Cortex of kidney (tissue), 1 donor: ENCODE measurements at places on chromosomes 13 and 19.

GRCh38 chr19:3580156-3580934 lies 4.9 kb upstream of the GIPC3 start:
- DNase-seq: no peak

GRCh38 chr19:2059422-2060201 lies 8.6 kb upstream of the MKNK2 start:
- DNase-seq: no peak

- no peak for DNase-seq
These were observed 17.0 kb downstream of the KL start for GRCh38 chr13:33033051-33033812.

- DNase-seq: no peak
These were observed 5.9 kb upstream of the EHD2 start for GRCh38 chr19:47707135-47707925.

- no peak for DNase-seq
These were observed 1227.4 kb upstream of the PCDH20 start for GRCh38 chr13:62643007-62643483.

DNA sequence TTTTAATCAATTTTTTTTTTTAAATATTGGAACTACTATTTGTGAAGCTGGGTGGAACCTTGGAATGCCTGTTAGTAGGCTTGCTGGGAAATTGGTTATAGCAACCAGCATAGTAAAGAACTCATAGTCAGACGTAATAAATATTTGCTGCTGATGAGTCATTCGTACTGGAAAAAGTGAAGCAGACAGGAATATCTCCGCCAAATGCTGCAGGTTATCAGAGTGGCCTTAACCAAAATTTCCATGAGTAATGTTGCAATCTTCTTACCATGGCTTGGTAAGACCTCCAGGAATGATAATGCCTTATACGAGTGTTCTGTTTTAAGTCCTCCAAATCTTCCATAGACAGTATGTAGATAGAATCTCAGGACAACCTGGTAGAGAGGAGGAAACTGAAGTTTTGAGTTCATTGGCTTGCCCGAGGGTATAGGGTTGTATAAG lies 34.2 kb downstream of the MBNL2 start:
- no peak for DNase-seq

DNA sequence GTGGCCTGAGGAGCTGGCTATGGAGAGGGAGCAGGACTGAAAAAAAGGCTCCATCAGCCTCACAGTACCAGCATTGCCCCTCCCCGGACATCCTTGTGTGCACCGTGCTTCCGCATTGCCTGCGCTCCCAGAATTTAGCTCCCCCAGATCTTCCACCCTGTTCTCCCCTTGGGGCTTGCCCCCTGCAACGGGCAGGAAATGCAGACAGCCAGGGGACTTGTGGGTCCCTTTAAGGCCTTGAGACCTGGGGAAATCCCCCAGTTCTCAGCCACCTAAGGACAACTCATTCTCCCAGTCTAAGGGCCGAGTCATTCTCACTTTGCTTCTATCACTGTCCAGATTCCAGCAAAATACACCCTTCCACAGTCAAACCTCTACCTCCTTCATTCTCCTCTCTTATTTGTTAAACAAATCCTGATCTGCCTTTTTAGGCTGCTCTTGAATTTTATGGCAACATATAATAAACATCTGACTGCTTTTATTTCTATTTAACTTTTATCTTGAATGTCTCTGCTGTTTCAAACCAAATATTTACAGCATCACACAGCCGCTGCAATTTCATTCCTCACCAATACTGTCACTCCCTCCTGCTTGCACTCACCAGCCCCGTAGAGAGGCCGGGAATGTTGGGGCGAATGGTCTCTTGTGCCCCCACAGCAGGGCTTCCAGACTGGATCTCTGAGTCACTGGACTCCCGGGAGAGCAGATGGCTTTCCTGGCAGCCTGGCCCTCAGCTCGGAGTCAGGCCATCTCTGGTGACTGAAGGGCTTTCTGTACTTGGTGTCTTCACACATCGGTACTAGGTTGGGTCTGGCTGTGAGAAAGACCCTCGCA lies 221.9 kb downstream of the TSHZ3 start:
- DNase-seq: no peak

GRCh38 chr13:75541287-75541686 lies 3.6 kb upstream of the COMMD6 start:
- DNase-seq: no peak

DNA sequence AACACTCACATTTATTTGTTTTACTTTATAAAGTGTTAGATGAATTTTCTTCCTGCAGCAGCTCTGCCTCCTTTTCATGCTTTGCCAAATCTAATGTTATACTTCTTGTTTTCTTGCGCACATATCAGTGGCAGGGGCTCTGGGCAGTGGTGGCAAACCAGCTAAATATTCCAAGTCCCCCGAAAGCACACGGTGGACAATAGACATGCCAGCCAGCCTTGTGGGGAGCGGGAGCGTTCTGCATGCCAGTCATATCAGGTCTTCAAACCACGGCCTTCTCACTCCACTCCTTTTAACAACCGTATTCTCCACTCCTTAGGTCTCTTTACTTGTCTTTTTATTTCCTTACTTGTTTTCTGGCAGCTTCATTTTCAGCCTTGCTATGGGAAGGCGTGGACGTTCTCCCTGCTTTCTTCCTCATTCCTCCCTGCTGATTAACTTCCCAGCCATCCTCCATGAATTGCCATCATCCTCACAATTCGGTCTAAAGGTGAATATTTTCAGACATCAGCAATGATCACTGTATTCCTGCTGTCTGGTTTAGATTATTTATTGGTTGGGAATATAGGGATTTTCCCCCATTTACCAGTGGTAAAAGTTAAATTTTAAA lies 77.1 kb upstream of the WASF3 start:
- no peak for DNase-seq

DNA sequence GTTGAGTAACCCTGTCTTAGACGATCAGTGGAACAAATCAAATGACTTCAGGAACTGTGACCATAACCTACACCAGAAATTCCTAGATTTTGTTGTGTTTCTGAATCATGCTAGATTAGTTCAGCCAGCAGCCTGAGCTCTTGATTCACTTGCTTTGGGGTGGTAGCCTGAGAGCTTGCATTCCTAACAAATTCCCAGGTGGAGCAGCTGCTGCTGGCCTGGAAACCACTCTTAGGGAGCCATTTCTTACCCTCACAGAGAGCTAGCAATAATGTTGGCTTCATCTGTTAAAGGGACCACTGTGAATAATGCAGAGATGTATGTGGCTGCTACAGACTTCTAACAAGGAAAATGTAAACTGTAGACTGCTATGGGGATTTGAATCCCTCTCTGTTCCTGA lies 388.1 kb upstream of the PRR20A start:
- no peak for DNase-seq

- DNase-seq: no peak
These were observed 13.7 kb downstream of the PTH2 start for GRCh38 chr19:49409441-49410029.

GRCh38 chr13:109919715-109920375 lies 133.5 kb upstream of the IRS2 start:
- DNase-seq: no peak

DNA sequence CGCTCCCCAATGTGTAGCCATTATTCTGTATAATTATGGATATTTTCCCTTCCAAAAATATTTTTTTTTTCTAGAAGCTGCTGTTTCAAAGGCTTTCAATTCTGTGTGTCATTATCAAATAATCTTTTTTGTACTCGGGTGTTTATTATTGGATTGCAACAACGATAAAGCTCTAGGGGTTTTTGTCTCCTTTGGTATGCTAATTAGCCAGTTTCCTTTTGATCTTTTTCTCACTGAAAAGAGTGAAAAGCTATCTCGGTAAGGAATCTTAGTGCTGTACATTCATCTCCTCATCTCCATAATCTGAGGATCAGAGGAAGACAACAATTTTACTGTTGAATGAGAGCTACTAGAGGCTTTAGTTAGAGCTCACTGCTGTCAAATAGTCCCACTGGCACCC lies 136.6 kb downstream of the OLFM4 start:
- no peak for DNase-seq

DNA sequence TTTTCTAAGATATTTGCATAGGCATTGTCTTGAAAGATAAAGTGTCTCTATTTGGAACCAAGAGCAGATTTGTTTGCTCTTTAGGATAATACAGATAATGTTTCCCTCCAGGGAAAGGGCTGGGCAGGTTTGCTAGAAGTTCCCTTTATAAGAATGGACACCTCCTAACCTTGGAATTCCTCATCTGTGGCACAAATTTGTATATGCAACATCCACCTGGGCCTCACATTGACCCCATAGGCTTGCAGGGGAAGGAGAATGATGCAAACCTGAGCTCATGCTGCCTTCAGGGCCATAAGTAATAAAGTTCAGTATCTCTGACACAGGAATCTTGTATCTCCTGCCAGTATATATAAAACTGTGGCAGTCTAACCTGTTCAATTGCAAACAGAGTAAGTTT lies 508.4 kb upstream of the MIR17HG start:
- no peak for DNase-seq

GRCh38 chr19:1528596-1529429 lies 4.9 kb downstream of the PLK5 start:
- DNase-seq: no peak

DNA sequence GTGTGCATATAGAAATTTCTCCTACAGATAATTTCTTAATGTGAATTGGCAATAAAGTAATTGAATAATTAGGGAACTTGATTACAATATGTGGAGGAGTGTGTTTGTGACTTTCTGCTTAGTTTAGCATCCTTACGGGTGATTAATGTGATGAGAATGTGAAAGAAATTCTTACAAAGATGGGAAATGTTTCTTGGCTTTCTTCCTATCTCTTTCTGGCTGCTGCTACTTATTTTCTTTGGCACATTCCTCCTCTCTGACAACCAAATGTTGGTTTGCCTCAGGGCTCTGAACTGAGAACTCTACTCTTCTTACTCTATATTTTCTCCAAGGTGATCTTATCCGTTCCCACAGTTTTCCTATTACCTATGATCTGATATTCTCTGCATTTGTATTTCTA lies 300.1 kb downstream of the TBC1D4 start:
- no peak for DNase-seq

- no peak for DNase-seq
These were observed 304.9 kb downstream of the TDRD3 start for GRCh38 chr13:60701895-60702294.

- no peak for DNase-seq
These were observed 179.5 kb downstream of the GGACT start for GRCh38 chr13:100409132-100409531.

DNA sequence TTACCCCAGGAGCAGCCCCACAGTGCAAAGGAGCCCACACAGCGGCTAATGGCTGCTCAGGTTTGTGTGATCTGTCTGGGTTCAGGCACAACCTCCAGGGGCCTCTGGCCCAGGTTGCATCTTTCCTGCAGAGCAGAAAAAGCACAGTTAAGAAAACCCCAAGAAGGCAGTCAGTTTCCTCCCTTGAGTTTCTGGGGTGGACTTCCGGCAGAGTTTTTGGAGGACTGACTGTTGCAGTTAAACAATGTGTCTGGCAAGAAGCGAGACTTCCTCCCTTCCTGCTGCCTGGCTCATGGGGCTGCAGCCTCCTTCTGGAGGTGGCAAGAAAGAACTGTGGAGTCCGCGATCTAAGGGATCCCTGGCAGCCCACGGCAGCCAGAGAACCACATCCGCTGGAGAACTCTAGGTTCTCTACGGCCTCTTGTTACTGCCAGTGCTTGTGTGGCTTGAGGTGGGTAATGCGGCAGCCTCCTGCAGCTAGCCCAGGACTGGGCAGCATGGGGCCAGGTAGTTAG lies 114.4 kb downstream of the ZDHHC20 start:
- DNase-seq: no peak

GRCh38 chr19:13152356-13152973 lies 2.3 kb downstream of the IER2 start:
- no peak for DNase-seq

GRCh38 chr19:13001502-13002165 lies 6.4 kb downstream of the NFIX start:
- no peak for DNase-seq

GRCh38 chr19:30625947-30626625 lies 253.9 kb downstream of the ZNF536 start:
- no peak for DNase-seq

- no peak for DNase-seq
These were observed 391.9 kb downstream of the COG6 start for GRCh38 chr13:40047322-40047771.

DNA sequence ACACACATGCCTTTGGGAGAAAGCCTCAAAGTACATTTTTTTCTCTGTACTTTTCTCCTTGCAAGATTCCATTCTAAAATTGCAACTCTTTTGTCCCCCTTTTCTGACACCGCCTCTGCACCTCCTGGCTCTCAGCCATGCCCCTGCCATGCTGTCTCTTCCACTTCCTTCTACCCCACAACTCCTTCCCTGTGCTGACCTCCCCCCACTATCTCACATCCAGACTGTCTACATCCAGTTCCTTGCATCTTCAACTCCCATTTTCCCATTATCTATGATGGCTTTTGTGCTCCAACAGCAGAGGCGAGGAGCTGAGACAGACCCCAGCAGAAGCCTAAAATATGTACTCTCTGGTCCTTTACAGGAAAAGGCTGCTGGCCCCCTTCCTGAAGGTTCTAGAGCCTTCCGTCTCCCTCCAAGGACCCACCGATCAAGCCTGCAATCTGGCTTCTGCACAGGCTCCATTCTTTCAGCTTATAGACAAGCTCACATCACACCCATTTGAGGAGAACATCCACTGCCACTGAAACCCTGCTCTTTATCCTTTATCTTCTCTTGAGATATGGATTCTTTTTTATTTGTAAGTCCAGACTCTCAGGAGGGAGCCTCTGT lies 50.2 kb downstream of the RFX2 start:
- DNase-seq: no peak

GRCh38 chr19:12230751-12231733 lies 63.6 kb downstream of the ZNF44 start:
- DNase-seq: no peak

DNA sequence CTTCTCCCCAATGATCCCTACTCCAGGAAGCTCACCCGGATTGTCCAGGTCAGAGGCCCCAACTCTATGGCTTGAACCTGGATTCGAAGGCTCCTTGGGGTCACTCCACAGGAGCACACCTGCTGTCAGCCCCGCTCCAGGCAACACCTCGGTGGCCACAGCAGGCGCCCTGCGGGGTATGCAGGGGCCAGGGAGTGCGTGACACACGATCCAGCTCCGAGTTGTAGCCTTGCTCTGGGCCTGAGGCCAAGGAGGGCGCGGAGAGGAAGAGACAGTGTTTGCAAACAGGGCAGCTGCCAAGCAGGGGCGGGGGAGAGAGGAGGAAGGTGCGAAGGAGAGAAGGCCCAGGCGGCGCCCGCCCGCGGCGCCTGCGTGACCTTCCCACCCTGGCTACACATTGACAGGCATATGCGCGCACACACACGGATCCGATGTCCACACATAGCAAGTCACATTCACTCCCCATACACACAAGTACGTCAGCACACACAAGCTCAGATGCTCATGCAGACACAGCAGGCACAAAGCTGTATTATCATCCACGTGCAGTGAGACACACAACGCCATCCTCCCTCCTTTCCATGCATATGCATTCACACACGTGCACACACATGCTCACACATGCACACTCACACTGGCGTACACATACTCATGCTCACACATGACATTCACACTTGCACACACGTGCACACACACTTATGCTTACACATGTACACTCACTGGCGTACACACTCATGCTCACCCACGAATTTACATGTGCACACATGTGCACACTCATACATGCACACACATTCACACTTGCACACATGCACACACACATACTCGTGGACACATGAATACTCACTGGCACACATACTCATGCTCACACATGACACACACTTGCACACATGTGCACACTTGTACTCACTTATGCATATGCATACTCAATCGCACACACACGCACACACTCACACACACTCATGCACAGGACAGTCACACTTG lies 10.4 kb downstream of the SBK2 start:
- DNase-seq: no peak

GRCh38 chr19:52896431-52897137 lies 851 bp downstream of the ZNF320 start:
- DNase-seq: no peak
